ENCODE measurements at places on chromosomes 1 and 21. TPM values are rescaled to one million over a fixed set of nuclear protein-coding genes. Genes with fewer than 3 reads are reported as not detected.

DNA sequence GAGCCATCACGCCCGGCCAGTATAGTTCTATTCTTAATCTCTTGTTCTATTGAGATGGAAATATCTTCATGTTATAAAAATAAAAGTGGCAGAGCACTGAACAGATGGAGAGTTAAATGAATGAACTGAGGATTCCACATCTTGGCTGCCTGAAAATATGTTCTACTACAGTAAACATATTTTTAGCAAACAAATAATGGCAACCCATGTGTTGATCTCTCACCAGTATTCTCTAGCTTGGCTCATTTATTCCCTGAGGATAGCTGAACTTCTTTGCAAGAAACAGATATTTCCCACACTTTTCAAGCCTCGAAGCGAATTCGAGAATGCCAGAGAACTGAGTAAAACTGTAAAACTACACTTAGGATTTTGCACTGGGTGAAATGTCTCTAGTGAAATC lies 58.9 kb downstream of the DIRAS3 start:
- DNase-seq = no peak

DNA sequence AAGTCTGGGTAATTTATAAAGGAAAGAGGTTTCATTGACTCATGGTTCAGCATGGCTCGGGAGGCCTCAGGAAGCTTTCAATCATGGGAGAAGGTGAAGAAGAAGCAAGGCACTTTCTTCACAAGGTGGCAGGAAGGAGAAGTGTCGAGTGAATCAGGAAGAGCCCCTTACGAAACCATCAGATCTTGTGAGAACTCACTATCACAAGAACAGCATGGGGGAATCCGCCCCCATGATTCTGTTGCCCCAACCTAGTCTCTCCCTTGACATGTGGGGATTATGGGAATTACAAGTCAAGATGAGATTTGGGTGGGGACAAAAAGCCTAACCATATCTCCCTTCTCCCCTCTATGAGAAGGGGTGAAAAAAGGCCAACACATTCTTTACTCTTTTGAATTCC lies 11.2 kb upstream of the IVNS1ABP start:
- no peak for DNase-seq

GRCh38 chr1:35561297-35561971 lies 3.8 kb downstream of the NCDN start:
- no peak for DNase-seq

GRCh38 chr1:173866413-173867115 lies 1.2 kb downstream of the GAS5 start:
- no peak for DNase-seq

GRCh38 chr21:43611598-43612369 lies 47.5 kb downstream of the HSF2BP start:
- peak; percentile 53 for DNase-seq

DNA sequence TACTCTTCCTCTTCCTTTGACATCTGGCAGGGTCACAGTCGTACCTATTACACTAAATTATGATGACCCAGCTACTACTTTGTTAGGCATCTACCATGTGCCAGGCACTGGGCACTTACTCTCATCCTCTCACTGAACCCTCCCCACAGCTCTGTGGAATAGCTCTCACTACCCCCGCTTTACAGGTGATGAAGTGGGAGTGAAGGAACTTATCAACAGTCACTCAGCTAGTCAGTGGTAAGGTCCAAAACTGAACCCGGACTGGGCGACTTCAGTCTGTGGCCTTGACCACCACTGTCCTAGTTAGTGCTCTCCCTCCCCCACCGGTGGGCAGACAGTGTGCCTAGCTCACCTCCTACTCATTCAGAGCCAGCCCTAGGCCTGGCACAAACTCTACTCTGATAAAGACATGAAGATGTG lies 12.3 kb downstream of the ADGRB2 start:
- DNase-seq = no peak

DNA sequence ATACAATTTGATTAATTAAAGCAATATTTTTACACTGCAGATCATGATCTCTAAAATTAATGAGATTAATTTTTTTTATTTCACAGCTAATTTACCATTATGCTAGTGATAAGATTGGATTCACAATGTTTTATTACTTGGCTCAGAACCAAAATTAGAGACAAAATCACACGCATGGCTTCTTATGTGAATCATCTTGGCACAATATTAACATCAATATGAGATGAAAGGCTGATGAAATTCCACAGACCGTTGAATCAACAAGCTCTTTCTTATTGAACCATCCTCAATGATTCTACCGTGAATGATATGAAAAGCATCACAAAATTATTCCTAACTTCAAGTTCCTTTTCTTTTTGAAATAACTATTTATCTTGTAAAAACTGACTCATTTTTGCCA lies 544.9 kb downstream of the KCNT2 start:
- DNase-seq = no peak

GRCh38 chr1:206691604-206692003 lies 6.9 kb downstream of the MAPKAPK2 start:
- no peak for DNase-seq

The RGS13 gene
- total RNA-seq = 0.20 TPM

The LRRC38 gene
- total RNA-seq = not detected

The C8B gene
- total RNA-seq = not detected
